Ovary (tissue), 10 donors: ENCODE measurements at places on chromosomes 3 and 15.

GRCh38 chr3:32698506-32698905 is 13.5 kb downstream of the CNOT10 start:
- H3K36me3 ChIP-seq: no peaks in the 10 kb centered on the region
- DNase-seq: no peak
- no peak overlapping the region for H3K27ac ChIP-seq
- H3K27me3 ChIP-seq: no peaks in the 10 kb centered on the region

DNA sequence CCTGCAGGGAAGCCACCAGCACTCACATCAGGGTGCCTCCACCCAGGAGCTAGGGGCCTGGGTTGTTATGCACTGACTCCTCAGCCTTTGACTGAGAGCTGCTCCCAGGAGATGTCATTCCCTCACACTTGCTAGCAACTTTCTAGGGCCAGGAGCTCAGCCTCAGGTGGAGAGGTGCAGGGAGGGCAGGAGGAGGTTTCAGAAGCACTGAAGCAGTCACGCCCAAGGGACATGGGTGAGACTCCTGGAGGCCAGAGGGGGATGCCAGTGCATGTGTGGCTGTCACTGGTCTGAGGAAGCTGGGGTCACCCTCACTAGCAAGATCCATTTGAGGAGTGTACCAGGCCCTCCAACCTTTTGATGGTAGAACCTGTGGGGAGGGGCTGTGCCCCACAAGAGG is 271.2 kb downstream of the PLCL2 start:
- no peaks in the 10 kb centered on the region for H3K27me3 ChIP-seq
- H3K36me3 ChIP-seq: no peaks in the 10 kb centered on the region
- no peak for DNase-seq
- H3K4me3 ChIP-seq: no peak overlapping the region
- H3K4me1 ChIP-seq: no peaks in the 10 kb centered on the region

GRCh38 chr15:33757516-33758232 is 210.6 kb upstream of the CHRM5 start:
- H3K27ac ChIP-seq: no peak overlapping the region
- no peak overlapping the region for H3K4me3 ChIP-seq
- H3K4me1 ChIP-seq: no peaks in the 10 kb centered on the region
- no peaks in the 10 kb centered on the region for H3K36me3 ChIP-seq
- no peak for DNase-seq

GRCh38 chr3:37974121-37975083 is 16.2 kb upstream of the VILL start:
- no peak for DNase-seq

GRCh38 chr3:141482245-141482922 is 4.4 kb upstream of the RASA2 start:
- H3K4me1 ChIP-seq: no peaks in the 10 kb centered on the region
- no peak overlapping the region for H3K27ac ChIP-seq

DNA sequence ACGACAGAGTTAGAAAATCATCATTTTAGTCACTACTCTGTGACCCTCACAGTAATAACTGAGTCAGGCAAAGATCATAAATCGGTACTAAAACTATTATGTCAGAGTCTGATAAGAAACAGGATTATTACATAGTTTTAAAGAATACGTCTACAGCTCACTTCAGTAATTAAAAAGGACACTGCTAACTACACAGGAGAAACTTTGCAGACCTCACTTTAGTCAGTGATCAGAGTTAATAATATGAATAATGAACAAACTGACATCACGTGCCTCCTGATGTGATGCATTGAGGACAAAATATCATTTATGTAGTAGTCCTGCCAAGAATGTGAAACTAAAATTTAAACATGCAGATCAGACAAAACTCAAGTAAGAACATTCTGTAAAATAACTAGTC is 162.2 kb downstream of the PCCB start:
- H3K36me3 ChIP-seq: no peaks in the 10 kb centered on the region
- no peak overlapping the region for H3K4me3 ChIP-seq
- H3K27me3 ChIP-seq: no peaks in the 10 kb centered on the region
- H3K4me1 ChIP-seq: no peaks in the 10 kb centered on the region
- no peak for DNase-seq
- H3K27ac ChIP-seq: no peak overlapping the region

DNA sequence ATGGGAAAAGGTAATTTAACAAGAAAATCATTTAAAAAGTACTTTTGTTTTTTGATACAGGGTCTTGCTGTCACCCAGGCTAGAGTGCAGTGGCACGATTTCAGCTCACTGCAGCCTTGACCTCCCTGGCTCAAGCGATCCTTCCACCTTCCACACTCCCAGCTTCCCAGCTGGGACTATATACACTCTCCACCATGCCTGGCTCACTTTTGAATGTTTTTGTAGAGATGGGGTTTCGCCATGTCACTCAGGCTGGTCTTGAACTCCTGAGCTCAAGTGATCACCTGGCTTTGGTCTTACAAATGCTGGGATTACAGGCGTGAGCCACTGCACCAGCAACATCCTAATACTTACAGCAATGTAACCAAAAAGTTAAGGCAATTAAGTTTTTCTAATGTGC is 3.5 kb upstream of the ZBTB11 start:
- H3K27me3 ChIP-seq: no peaks in the 10 kb centered on the region
- no peaks in the 10 kb centered on the region for H3K36me3 ChIP-seq
- no peak for DNase-seq
- peaks cover 14% of the 10 kb centered on the region for H3K4me1 ChIP-seq

DNA sequence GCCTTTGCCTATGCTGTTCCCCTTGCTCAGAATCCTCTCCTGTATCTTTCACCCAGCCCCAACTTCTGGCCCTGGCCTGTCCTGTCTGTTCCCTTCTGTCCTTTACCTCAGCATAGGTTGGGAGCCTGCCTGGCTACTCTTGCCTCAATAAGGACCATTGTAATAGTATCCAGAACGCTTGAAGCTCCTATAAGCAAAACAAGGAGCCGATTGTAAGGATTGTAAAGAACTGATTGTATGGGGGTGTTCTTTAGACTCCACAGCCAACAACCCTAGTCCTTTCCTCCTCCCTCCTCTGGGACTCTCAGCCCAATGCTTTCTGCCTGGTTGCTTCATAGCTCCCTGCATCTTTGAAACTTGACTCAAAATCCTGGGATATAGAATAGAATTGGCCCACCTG is 18.7 kb upstream of the RAD54L2 start:
- no peak for DNase-seq
- no peaks in the 10 kb centered on the region for H3K27me3 ChIP-seq
- no peak overlapping the region for H3K4me3 ChIP-seq

DNA sequence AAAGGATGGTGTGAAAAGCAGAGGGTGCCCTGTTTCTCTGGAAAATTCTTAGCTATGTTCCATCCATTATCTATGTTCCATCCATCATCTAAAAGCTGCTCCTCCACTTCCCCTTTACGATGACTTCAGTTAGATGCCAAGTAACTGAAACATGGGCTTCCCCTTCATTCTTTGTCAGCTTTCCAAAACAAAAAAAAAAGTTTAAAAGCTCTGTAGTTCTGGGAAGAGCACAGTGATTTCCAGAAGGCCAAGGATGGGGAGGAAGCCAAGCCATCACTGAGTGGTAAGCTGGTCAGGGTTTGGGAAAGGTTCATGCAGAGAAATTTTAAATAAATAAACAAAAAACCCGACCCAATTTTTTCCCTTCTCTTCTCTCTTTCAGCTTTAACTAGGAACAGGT is 111.5 kb downstream of the CFAP44 start:
- no peak for DNase-seq
- H3K4me3 ChIP-seq: no peak overlapping the region

GRCh38 chr3:159640225-159640624 is 348.4 kb upstream of the IL12A start:
- no peak for DNase-seq
- H3K4me3 ChIP-seq: no peak overlapping the region
- peaks cover 3% of the 10 kb centered on the region for H3K27me3 ChIP-seq
- H3K4me1 ChIP-seq: no peaks in the 10 kb centered on the region
- H3K27ac ChIP-seq: no peak overlapping the region
- no peaks in the 10 kb centered on the region for H3K36me3 ChIP-seq

- no peaks in the 10 kb centered on the region for H3K27me3 ChIP-seq
- DNase-seq: no peak
Measured at GRCh38 chr3:175103298-175103697, 244.2 kb downstream of the NAALADL2 start.

DNA sequence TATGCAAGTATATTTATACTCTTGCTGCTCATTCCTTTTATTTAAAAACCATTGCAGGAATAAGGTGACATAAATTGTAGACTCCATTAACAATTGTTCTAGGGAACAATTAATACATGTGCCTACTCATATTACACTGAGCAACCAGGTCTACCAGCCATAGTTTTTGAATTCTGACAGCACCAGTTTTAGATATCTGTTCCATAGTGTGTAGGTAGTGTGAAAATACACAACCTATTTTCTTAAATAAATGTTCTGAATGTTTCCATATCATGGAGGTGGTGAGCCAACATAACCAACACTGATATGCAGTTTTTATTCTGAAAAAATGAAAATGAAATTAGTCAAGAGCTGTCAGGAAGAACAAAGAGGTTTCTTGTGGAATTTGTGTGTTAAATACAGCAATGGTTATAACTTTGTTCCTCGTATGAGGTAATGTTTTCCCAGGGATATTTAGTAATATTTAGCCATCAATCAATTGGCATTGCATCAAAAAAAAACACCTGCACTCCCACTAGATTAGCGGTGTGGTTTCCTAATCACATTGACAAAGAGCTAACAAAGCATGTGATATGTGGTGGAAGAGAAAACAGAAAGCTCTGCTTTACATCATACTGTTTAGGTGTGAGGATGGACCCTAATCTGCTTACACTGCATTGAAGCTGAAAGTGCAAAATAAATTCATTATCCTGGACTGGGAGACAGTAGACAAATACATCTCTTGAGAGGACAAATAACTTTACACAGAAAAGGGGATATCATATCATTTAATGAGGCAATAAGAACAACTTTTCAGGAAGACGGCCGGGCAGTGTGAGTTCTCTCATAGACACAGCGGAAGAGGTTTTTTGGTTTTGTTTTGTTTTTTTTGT is 369.5 kb upstream of the THBS1 start:
- no peak overlapping the region for H3K27ac ChIP-seq
- no peak for DNase-seq
- H3K36me3 ChIP-seq: no peaks in the 10 kb centered on the region
- no peaks in the 10 kb centered on the region for H3K4me1 ChIP-seq

DNA sequence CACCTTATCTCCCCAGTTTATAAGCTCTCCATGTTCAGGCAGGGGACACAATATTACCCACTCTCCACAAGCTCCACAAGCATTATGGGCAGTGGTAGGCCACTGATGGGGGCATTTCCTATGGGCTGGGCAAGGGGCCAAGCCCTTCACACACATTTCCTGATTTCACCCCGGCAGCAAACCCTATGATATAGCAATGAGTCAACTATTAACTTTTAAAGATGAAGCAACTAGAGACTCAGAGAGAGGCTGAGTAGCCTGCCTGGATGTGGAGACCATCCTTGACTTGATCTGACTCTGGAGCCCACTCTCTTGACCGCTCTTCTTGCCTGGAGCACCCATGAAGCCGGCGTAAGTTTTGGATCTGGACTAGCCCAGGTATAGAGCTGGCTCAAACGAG is 27.4 kb downstream of the FOXL2NB start:
- H3K27me3 ChIP-seq: no peaks in the 10 kb centered on the region
- H3K27ac ChIP-seq: no peak overlapping the region
- DNase-seq: no peak
- no peak overlapping the region for H3K4me3 ChIP-seq
- H3K36me3 ChIP-seq: no peaks in the 10 kb centered on the region
- H3K4me1 ChIP-seq: no peaks in the 10 kb centered on the region

DNA sequence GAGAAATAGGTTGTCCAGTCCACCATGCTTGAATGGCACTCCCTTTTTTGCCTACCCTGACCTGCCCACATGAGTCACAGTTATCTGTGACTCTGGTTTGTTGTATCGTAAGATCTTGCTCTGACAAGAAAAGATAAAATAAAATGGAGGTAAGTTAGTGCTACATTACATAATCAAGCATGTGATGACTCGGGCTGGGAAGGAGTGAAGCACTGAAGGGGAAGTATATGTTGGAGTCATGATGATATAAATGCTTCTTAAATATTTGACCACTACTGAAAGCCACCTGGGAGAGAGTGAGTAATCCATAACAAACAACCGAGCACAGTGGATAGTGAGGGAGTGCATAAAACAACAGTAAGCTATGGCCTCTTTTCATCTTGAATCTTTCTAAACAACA is 124.4 kb downstream of the SHOX2 start:
- H3K4me1 ChIP-seq: no peaks in the 10 kb centered on the region
- no peak overlapping the region for H3K27ac ChIP-seq

GRCh38 chr15:40096094-40096891 is 12.4 kb downstream of the BMF start:
- no peaks in the 10 kb centered on the region for H3K27me3 ChIP-seq
- DNase-seq: no peak
- no peaks in the 10 kb centered on the region for H3K36me3 ChIP-seq
- no peak overlapping the region for H3K4me3 ChIP-seq
- H3K4me1 ChIP-seq: peaks cover 50% of the 10 kb centered on the region
- H3K27ac ChIP-seq: no peak overlapping the region

DNA sequence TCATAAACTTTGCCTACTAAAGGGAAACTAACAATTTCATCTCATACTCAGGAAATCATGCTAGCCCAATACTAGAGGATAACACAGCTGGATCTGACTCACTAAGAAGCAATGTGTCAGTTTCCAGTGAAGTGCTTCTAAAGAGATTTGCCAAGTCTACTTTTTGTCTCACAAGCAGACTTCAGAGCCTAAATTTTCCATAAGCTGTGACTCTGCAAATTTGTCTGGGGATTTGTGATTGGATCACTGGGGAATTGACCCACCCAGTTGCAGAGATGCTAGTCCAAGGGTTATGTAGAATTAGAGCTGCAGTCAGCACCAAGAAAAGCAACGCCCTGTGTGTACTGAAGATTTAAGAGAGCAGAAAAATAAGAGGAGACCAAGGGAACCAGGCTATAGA is 647.1 kb downstream of the NTRK3 start:
- no peaks in the 10 kb centered on the region for H3K4me1 ChIP-seq
- no peak overlapping the region for H3K4me3 ChIP-seq
- H3K27me3 ChIP-seq: no peaks in the 10 kb centered on the region
- DNase-seq: no peak
